ENCODE measurements at places on chromosomes 7 and 10.

DNA sequence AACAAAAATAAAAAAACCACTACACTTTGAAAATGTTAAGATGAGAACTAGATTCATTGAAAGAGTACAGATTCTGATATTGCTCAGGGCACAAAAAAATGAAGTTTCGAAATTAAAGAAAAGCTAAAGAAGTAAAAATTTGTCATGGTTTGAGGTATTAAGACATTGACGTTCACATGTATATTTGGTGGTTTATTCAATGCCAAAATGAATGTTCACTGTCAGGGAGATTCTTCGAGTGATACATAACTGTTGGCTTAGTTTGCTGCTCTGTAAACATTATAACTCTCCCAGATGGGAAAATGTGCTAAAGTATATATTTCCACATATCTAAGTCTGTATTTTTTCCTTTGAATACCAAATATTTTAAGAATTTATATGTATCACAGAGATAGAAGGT lies 345.0 kb downstream of the SEMA3D start:
- DNase-seq: no peak

GRCh38 chr7:66921918-66922486 lies 977 bp downstream of the TMEM248 start:
- DNase-seq: no peak

DNA sequence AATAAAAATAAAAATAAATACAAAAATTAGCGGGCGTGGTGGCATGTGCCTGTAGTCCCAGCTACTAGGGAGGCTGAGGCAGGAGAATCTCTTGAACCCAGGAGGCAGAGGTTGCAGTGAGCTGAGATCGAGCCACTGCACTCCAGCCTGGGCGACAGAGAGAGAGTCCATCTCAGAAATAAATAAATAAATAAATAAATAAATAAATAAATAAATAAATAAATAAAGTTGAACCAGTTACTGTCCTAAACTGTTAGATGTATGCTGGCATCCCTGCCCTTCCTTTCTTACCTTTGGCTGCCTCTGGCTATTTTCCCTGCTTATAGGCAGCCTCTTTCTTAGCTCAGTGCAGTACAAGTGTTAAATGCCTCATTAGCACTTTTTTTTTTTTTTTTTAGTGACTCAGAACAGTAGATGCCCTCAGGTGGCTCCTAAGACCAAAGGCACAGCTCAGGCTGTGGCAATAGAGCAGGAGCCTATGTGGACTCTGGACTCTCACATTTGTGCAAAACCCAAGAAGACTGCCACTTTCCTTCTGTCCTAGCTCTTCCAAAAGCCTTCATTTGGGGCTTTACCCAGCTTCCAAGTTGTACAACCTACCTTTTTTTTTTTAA lies 30.6 kb upstream of the CABCOCO1 start:
- DNase-seq: no peak

DNA sequence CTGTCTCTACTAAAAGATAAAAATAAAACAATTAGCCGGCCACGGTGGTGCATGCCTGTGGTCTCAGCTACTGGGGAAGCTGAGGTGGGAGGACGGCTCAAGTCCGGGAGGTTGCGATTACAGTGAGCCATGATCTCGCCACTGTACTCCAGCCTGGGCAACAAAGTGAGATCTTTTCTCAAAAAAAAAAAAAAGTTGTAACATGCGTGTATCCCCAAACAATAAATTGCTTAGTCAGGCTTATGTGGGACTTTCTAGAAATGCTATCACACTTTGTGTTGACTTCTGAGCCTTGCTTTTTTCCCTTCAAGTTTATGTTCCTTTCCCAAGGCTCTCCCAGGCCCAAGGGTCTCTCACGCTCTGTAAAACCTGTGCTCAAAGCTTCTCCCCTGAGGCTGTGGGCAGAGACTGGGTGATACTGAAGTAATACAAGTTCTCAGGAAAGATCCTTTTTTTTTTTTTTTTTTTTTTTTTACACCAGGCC lies 88.0 kb upstream of the TNS3 start:
- no peak for DNase-seq

- DNase-seq: no peak
Observed at GRCh38 chr10:48609441-48609840, 4.6 kb upstream of the ARHGAP22 start.

GRCh38 chr10:3229815-3230214 lies 57.2 kb upstream of the PITRM1 start:
- DNase-seq: no peak

GRCh38 chr10:32951111-32951510 lies 6.9 kb downstream of the ITGB1 start:
- no peak for DNase-seq

DNA sequence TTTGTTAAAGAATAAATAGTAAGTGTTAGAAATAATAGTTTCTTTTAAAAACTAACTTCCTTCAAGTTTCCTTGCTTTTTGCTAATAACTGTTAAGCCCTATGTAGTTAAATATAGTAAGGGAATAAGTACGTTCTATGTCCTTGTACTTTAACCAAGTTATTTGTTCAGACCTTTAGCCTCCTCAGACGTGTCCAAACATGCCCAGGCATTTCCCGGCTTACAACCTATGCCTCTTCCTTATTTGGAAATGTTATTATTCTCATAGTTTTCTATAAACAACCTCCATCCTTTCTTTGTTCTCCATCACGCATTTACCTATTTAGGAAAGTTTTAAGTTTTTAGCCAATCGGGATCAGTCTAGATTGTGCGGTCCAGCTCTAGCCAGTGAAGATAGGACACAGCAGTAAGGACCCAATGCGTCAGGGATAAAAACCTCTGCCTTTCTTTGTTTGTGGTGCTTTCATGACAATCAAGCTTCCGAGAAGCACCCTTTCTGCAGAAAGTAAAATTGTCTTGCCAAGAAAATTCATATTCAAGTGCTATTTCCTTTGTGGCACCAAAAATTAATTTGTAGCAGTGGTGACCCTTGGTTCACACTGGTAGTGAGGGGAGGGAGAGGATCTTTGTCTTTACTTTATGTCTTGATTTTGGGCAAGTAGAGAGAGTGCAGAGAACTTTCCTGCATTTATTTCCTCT lies 851.3 kb upstream of the POM121L12 start:
- DNase-seq: no peak

GRCh38 chr10:46549171-46550075 lies 7.0 kb downstream of the GPRIN2 start:
- DNase-seq: no peak

- no peak for DNase-seq
Observed at GRCh38 chr7:105585850-105586500, 4.7 kb upstream of the EFCAB10 start.

GRCh38 chr7:86784765-86785164 lies 141.1 kb downstream of the GRM3 start:
- peak; percentile 37 for DNase-seq

DNA sequence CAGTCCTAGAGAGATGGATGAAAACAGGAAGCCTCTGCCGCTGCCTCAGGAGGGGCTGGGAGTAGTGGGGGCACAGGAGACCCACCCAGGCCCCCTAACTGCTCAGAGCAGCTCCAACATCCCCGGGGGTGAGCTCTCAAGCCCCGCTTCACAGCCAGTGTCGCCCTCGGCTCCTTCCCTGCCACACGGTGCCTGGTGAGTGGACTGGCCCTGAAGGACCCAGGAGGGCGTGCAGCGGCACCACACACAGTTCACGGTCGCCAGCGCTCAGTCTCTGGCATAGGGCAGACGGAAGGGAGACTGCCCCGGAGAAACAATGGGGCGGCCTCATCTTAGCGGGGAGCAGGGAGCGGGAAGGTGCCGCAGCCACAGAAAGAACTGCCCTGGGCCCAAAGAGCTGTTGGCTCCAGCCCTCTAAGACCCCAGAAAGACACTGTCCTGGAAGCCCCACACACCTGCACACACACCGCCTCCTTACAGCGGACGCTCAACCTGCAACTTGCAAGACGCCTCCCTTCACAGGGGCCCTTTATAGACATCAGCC lies 1.2 kb downstream of the CLDN15 start:
- no peak for DNase-seq

DNA sequence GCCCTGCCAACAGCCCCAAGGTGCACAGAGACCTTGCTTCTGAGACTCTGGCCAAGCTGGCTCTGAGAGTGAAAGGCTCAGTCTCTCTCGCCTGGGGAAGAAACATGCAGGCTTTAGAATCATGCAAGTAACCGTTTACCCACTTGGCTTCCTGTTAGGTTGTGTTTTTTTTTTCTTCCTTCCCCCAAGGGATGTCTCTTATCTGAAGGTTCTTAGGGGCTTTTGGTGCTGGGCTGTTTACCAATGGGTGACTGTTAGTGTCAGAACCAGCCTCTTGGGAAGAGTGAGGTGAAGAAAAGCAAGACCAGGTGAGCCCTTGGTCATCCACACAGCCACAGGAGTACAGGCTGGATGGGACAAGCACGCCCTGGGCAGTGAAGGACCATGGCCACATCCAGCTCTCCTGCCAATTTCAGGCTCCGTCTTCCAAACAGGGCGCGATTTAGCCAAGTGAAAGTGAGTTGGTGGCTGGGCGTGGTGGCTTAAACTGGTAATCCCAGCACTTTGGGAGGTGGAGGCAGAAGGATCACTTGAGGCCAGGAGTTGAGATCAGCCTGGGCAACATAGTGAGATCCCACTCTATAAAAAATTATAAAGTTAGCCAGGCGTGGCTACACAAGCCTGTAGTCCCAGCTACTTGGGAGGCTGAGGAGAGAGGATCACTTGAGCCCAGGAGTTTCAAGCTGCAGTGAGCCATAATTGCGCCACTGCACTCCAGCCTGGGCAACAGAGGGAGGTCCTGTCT lies 76.3 kb upstream of the CUX1 start:
- DNase-seq: no peak

GRCh38 chr10:33484787-33485186 lies 150.3 kb upstream of the NRP1 start:
- no peak for DNase-seq

All from COR-L47 (cell line).